GM19239 (cell line): ENCODE measurements at places on chromosomes 7 and 10.

- no peak for DNase-seq
Observed at GRCh38 chr10:35720366-35720765, 78.3 kb upstream of the FZD8 start.

- no peak for DNase-seq
Observed at GRCh38 chr10:64626924-64627323, 1105.7 kb downstream of the REEP3 start.

DNA sequence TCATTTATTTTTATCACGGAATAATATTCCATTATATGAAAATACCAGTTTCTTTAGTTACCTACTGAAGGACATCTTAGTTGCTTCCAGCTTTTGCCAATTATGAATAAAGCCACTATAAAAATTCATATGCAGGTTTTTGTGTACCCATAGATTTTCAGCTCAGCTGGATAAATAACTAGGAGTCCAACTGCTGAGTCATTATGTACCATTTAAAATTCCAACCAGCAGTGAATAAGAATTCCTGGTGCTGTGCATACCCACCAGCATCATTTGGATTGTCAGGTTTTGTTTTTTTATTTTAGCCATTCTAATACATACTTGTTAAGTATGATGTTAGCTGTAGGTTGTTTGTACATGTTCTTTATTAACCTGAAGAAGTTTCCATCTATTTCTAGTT, 14.5 kb downstream of the FAM24B start:
- no peak for DNase-seq

DNA sequence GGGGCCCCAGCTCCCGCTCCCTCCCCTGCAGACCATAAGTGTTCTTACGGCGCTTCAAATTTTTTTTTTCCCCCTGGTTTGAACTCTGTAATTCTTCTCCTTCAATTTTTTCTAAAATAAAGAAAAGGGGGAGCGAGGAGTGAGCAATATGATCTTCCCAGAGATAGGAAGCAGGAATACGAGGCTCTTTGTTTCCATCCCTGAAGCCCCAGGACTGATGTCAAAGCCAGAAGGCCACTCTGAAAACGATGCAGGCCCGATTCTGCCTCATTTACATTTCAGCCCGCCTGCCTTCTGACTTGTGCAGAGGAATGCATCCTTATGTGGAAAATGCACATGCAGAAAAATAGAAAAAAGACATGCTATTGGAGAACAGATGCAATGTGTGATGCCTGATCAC, 401.5 kb upstream of the MKI67 start:
- no peak for DNase-seq

DNA sequence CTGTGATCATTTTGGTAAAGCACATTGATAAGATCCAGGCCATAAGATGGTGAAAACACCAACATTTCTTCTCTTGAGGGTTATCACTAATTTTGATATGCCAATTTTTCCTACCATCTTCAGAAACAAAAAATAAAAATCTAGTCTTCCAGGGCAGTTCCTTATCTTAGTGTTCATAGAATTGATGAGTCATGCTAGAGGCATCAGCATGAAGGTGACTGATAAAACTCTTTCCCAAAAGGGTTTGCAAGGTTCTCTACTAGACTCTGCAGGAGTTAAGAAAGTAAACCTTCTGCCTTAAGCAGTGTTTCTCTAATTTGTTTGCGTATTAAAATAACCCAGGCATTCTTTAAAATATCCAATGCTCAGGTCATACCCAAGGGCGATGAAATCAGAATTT, 483.1 kb upstream of the CNTNAP2 start:
- DNase-seq: no peak

DNA sequence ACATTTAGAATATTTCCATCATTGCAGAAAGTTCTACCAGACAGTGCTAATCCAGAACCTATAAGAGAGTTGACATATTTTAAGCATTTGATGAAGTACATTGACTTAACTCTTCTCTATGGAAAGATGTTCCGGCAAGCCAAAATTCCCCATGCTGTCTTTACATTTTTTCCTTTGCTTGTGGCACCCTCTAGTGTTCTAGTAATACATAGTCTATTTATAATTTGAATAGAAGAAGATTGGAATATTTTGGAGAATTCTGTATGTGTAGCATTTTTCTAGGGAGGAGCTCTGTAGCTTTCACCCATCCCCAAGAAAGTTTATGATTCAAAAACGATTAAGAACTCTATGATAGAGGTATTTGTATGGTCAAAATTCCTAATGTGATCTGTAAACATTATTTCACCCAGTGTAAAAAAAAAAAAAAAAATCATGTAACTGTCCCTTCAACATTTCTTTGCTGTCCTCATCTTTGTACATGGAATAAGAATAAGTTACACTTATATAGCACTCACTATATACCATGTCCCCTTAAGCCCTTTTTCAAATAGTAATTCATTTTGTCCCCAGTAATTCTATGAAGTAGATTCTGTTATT, 33.2 kb downstream of the NRF1 start:
- DNase-seq: no peak

GRCh38 chr10:22259280-22259679, 41.5 kb upstream of the EBLN1 start:
- no peak for DNase-seq

DNA sequence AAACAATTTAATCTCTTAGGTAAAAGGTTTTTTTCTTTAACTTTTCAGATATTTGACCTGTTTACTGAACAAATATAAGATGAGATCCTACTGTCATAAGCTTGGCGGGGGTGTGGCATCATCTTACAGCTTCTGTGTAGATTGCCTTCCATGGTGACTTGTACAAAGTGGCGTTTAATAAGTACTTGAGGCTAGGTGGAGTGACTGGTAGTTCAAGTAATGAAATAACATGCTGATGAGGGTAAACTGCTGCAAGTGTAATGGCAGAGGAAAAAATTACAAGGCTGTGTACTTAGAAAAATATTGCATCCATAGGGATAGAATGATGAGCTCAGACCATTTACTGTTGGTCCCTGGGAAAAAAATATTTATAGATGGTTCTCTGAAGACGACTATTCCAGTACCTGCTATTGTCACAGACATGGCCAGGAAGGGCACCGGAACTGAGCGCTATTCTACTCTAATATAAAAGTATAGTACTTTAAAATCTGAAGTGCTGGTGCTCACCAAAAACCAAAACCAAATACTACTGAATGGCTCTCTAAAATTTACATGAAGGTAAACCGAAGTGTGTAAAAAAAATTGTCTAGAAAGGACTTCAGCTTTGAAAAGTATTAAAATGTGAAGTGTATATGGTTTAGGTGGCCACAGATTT, 42.4 kb downstream of the DNAH11 start:
- DNase-seq: no peak

DNA sequence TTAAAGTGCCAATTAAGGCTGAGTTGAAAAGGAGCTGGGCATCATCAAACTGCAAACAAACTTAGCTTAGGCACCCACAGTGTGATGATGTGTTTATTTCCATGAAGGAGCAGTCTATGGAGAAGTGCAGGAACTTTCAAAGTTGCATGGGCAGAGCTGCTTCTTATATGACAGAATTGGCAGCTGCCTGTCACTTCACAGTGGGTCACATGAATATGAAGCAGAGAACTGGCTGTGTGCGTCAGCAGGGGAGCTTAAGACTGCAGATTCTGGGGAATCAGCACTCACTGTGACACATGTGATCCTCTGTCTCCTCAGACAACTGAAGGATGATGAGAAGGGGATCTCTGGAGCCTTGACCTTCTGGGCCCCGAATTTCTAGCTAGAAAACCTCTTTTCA, 36.6 kb downstream of the RBM28 start:
- no peak for DNase-seq

- no peak for DNase-seq
Observed at GRCh38 chr7:882336-883035, 6.1 kb downstream of the GET4 start.

DNA sequence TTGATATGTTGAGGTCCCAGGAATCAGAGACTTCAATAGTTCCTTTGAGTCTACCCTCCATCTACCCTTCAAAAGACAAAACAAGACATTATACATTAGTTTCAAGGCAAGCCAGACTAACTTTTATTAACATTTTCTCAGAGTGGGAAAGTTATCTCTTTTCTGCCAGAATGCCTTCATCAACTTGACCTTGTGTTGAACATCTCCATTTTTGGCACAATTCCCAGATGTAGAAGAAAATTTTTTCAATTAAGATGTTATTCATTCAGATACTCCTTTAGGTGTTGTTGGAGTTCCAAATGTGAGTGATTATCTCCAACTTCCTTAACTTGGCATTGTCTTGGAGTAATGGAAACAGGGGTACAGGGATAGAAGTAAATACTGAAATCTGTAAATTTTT, 59.1 kb downstream of the NRF1 start:
- no peak for DNase-seq

GRCh38 chr10:12503311-12503710, 154.0 kb downstream of the CAMK1D start:
- DNase-seq: no peak

DNA sequence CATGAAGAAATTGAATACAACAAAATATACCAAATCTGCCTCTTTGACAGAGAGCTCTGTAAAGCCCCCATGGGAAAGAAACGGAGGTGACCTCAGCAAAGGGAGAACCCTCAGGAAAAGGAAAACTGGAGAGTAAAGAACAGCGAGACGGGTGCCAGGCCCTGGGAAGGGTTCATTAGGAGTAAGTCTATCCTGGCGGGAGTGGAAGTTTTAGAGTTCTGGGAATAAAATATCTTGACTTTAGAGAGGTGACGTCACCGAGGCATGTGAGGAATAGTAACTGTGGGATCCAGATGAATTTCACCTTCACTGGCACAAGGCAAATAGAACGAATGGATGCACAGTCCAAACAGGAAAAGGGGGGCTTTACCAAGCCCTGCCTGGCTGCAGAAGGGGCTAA, 362.8 kb upstream of the IGFBP3 start:
- DNase-seq: no peak

DNA sequence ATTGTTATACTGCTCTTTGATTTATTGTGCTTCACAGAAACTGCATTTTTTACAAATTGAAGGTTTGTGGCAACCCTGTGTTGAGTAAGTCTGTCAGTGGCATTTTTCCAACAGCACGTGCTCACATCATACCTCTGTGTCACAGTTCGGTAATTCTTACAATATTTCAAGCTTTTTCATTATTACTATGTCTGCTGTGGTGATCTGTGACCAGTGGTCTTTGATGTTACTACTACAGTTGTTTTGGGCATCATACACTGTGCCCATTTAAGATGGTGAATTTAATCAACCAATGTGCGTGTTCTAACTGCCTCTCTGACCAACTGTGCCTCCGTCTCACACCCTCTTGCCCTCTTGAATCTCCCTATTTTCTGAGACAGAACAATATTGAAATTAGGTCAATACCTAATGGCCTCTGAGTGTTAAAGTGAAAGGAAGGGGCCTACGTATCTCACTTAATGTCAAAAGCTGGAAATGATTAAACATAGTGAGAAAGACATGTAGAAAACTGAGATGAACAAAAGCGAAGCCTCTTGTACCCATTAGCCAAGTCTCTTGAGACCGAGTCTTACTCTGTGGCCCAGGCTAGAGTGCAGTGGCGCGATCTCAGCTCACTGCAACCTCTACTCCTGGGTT, 20.2 kb upstream of the ASL start:
- DNase-seq: peak; percentile 40

DNA sequence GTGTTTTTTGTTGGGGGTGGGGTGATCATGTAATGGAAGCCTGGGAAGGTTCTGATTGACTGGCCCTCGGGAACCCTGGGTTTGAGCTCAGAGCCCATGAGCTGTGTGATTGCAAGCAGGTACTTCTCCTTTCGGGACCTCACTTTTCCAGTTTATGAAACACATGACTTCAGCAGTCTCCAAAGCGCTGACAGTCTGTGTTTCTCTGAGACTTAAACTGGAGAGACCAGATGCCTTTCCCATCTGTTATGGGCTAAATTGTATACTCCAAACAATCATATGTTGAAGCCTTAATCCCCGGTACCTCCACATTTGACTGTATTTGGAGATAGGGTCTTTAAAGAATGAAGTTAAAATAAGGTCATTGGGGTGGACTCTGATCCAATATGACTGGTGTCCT, 493.6 kb downstream of the GALNT17 start:
- no peak for DNase-seq

GRCh38 chr7:46162609-46163008, 241.5 kb upstream of the IGFBP3 start:
- DNase-seq: no peak

- no peak for DNase-seq
Observed at GRCh38 chr10:49240946-49241345, 52.8 kb upstream of the TMEM273 start.

DNA sequence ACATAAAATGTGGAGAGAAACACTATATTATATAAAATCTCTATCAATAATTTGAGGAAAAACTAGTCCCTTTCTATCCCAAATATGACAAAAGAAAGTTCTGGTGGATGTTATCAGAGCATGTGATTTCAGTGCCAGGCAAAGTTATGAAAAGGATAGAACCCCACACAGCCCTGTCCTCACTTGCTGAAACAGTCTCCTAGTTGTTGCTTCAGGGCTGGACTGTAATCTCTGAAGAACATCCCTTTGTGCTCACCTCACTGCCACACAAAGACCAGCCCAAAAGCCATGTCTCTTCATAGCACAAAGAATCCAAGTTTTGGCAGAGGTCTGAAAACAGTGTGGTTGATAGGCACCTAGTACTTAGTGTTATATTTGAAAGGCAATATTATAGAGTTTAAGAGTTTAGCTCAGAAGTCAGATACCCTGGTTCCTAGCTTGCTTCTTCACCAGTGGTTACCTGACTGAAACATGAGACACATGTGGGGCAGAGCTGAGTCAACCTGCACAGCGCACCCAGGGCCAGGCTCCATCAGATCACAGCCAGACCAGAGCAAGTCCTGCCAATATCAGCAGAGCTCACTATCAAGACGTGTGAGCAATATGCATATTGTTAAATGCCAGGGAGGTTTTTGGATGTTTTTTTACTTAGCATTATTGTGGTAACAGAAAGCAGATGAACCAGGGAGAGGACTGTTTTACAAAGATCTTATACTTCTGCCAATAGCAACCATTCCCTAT, 25.0 kb downstream of the CYP3A7 start:
- no peak for DNase-seq

DNA sequence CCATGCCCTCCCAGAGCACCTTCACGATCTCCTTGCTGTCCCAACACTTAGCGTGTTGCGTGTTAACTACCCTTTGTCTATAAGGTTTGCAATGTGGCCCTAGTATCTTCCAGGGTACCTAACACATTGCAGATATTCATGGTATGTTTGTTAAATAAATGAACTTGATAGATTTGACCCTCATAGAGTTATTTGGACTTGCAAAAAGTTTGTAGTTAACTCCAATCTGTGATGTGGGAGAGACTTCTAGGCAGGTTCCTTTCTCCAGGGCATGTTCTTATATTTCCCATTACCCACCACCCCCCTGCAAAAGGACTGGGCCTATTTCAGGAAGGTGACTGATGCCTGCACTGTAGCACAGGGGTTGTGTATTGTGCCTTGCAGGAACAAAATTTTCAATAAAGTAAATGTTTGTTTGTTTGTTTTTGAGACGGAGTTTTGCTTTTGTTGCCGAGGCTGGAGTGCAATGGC, 612 bp downstream of the HILPDA start:
- no peak for DNase-seq

- DNase-seq: no peak
Observed at GRCh38 chr7:139687211-139687954, 90.4 kb downstream of the HIPK2 start.

DNA sequence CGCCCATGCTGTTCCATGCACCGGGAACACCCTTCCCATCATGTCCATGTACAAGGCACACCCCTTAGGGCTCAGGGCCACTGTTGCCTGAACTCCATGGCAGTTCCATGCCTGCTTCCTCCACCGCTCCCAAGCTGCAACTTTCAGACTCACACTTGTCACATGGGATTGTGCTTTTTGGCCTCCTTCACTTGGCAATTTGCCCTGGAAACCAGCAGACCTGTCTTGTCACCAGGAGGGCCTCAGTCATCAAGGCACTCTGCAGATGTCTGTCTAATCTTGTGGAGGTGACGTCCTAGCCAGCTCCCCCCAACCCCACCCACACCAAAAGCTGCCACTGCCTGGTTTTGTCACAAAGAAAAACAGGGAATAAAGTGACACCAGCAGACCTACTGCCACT, 47.5 kb downstream of the CARD11 start:
- DNase-seq: no peak
